ENCODE measurements at places on chromosomes 7 and 10.

DNA sequence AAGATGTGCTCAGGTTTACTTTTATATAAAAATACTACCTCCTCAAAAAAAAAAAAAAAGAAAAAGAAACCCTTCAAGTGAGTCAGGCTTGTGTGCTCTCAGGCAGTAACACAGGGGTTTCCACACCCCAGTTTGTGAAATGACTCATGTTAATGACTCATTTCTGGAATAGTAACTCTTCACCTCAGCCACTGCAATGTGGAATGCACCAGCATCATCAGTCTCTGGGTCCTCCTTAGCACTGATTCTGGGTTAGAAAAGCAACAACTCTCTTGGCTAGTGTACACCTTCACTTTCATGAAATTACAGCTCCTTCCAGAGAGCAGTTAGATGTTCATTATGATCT, 110.6 kb downstream of the EMX2 start:
- peak; percentile 96 for DNase-seq

- DNase-seq = no peak
Observed at GRCh38 chr7:95088536-95089215, 181.3 kb downstream of the PPP1R9A start.

GRCh38 chr7:24718431-24718831, 38.8 kb downstream of the GSDME start:
- no peak for DNase-seq

- no peak for DNase-seq
Observed at GRCh38 chr7:81221527-81222217, 302.8 kb upstream of the SEMA3C start.

DNA sequence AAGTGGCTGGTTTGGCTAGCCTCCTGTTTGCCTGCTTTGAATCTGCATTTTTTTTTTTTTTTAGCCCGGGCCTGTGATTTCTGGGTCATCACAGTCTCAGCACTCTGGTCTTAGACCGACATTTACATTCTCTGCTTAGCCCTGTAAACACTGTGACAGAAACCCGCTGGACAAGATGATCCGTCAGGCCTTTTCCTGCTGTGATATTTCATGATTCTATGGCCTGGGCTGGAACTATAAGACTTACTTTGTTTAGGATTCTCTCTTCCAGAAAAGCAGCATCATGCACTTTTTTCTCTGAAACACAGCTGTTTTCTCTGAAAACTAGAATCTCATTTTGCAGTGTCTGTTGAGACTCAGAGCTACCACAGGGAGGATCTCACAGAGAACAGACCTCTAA, 705.5 kb downstream of the GRID1 start:
- DNase-seq = no peak

GRCh38 chr10:129755158-129755591, 208.9 kb downstream of the EBF3 start:
- DNase-seq = no peak

- DNase-seq = no peak
Observed at GRCh38 chr7:133857376-133858119, 269.6 kb upstream of the LRGUK start.

GRCh38 chr7:24199978-24200377, 84.0 kb upstream of the NPY start:
- peak; percentile 3 for DNase-seq

DNA sequence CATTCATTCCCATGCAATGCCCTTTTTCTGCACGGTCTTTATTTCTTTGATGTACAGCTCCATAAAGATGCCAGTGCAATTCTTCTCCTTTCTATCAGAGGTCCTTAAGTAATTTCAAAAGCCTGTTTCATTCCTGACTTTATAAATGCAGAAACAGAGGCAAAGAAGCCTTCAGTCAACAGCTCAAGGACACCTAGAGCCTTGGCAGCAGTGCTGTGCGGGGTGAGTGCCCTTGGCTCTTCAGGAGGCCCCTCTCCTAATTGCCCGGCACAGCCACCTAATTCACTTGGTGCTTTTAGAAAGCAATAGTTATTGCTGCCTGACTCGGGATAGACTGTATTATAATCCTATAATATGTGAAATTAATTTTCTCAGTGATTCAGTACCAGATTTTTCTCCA, 169.6 kb upstream of the KLF6 start:
- no peak for DNase-seq

GRCh38 chr7:155459700-155460461, 2.0 kb downstream of the EN2 start:
- DNase-seq = no peak

- no peak for DNase-seq
Observed at GRCh38 chr7:143485094-143485493, 7.4 kb downstream of the TAS2R41 start.

GRCh38 chr7:130008941-130009847, 42.0 kb downstream of the ZC3HC1 start:
- peak; percentile 78 for DNase-seq

GRCh38 chr10:75624638-75625037, 193.2 kb downstream of the LRMDA start:
- DNase-seq = no peak

DNA sequence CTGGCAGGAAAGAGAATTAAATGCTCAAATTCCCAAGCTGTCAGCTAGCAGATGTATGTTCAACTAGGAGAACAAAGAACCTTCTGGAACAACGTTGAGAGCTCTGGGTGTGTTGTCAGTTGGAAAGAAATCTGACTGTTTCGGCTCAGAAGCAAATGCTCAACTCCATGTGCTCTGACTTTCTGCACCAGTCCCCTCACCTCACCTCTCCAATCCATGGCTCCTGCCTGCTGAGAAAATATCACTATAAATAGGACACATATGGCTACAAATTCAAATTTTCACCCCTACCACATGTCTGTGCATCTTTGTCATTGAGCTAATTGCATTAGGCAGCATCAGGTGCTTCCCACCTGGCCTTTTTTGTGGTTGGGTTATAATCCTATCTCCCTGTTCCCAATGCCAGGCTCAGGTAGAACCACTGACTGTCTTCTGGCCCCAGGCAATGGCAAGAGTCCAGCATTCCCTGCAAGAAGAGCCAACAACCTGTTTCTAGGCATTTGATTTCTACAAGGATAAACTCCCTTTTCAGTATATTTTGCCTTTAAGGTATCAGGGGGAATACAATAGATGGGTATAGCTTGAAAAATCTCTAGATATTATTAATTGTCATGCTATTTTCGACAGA, 142.6 kb upstream of the LSM8 start:
- no peak for DNase-seq

DNA sequence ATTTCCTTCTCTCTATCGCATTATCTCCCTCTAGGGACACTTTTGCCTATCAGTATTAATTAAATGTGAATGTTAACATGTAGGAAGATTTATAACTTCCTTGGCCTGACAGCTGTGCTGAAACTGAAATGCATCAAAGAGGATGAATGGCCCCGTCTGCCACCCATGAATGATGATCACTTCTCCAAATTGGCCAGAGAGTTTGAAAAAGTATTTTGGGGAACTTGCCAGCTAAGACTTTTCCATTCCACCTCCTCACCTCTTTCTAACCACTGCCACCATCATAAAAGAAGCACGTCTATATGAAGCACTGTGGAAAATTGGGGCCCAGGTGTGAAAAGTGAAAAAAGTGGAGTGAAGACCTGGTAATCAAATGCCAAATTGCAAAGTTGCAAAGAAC, 25.4 kb upstream of the ST8SIA6 start:
- DNase-seq = no peak

- no peak for DNase-seq
Observed at GRCh38 chr10:119997429-119997828, 104.9 kb downstream of the SEC23IP start.

- no peak for DNase-seq
Observed at GRCh38 chr10:46062723-46063428, 16.8 kb upstream of the MSMB start.

DNA sequence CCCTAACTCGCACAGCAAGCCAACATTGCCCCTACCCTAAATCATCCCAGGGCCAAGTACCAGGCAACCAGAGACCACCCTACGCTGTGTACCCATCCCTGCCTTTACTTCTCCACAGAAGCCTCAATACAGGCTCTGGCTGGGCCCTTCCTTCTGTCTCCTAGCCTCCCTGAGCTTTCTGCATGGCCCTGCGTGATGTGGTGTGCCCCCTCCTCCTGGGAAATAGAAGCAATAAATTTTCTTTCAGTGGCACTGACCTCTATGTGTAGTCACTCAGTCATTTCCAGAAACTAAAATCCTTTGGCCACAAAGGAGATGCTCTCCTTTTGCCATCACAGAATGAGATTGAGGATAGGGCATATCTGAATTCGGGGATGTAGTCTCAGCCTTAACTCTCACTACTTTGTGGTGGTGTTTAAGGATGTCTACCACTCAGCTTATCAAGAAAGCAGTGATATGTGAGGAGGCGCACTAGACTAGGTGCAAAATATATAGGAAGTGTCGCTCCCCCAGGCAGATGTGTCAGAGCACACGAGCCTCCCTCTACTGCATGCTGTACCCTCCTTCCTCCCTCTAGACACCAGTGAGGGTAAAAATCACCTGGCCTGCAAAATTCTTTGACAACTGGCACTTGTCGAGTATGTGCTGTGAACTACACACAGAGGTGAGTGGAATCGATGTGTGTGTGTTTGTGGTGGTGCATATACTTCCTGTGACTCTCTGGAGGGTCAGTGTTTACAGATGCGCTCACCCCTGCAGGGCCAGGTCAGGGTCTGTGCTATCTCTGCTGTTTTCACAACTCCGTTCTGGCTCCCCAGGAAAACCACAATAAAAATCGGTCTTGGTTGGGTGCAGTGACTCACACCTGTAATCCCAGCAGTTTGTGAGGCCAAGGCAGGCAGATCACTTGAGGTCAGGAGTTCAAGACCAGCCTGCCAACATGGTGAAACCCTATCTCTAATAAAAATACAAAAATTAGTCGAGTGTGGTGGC, 825.9 kb upstream of the IGFBP3 start:
- peak; percentile 37 for DNase-seq

GRCh38 chr7:116492654-116493109, 6.9 kb upstream of the CAV2 start:
- DNase-seq = no peak

GRCh38 chr7:88775838-88776237, 16.3 kb downstream of the ZNF804B start:
- DNase-seq = no peak

DNA sequence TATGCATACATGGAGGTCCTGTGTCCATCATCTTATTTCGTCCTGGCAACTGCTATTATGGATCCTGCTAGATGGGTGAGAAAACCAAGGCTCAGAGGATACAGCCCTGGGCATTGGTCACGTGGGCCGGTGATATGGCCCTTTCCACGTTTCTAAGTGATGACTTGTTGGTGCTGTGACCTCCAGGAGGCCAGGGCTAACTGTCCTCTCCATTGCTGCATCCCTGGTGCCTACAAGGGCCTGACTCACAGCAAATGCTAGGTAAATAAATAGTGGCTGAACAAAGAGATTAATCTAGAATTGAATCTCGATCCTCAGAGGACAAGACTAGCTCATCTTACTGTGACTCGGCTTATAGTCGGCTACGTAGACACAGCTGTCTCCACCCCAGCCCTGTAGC, 78.6 kb downstream of the FAM53B start:
- peak; percentile 67 for DNase-seq

GRCh38 chr7:55073976-55074528, 55.2 kb downstream of the EGFR start:
- peak; percentile 100 for DNase-seq

GRCh38 chr10:17354781-17355180, 99.6 kb downstream of the ST8SIA6 start:
- DNase-seq = peak; percentile 12

DNA sequence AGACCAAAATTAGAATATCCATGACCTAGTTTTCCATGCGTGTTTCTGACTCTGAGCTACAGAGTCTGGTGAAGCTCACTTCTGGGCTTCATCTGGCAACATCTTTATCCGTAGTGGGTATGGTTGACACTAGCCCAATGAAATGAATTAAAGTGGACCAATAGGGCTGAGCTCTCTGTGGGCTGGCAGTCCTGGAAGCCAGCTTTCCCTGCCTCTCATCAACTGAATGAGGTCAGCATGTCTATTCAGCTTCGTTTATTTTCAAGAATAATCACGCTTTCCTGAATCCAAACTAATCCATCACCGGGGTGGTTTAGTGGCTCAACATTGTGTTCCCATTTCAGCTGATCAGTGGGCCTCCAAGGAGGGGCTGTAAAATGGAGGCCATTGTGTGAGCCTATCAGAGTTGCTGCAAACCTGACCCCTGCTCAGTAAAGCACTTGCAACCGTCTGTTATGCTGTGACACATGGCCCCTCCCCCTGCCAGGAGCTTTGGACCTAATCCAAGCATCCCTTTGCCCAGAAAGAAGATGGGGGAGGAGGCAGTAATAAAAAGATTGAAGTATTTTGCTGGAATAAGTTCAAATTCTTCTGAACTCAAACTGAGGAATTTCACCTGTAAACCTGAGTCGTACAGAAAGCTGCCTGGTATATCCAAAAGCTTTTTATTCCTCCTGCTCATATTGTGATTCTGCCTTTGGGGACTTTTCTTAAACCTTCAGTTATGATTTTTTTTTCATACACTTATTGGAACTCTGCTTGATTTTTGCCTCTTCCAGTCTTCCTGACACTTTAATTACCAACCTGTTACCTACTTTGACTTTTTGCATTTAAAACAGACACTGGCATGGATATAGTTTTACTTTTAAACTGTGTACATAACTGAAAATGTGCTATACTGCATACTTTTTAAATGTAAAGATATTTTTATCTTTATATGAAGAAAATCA, 35.5 kb downstream of the CAV1 start:
- DNase-seq = no peak

DNA sequence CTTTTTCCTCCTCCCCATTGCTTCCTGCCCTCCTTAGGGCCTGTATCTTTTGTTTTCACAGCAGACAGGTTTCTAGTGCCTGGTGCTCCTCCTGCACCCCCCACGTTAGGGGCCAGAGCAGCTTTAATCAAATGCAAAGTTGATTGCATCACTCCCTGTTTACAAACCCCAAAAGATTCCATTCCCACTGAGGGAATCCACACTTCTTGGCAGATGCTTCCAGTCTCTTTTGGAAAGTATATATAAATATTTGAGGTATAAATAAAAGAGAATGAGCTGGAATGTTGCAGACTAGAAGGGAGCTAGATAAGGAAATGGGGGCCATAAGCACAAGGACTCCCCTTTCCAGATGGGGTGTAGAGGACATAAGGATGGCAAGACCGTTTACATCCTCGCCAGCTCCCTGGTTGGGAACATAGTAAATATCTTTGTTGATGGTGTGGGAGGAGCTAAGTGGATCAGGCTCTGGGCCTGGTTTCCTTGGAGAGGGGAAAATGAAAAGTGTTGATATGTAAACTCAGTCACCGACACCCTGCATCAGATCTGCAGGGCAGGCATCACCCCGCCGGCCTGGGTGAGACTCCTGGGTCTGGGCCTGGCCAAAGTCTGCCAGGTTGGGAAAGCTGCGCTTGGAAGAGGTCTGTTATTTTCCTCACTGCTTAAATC, 6.2 kb downstream of the RARRES2 start:
- DNase-seq = no peak
